T-cell (primary cell): ENCODE measurements at places on chromosomes 16 and 17. TPM values are rescaled to one million over a fixed set of nuclear protein-coding genes. Genes with fewer than 3 reads are reported as not detected.
A peak's percentile ranks its signal among the peaks of the same experiment; 100 is the strongest.

Gene MC1R
- total RNA-seq: 13.7 TPM

Gene FTO
- total RNA-seq: 44.7 TPM

GRCh38 chr16:22646948-22647556 lies 136.4 kb downstream of the NPIPB5 start:
- H3K36me3 ChIP-seq: no peaks in the 10 kb centered on the region
- no peak for DNase-seq
- peaks cover 19% of the 10 kb centered on the region for H3K27me3 ChIP-seq
- no peak overlapping the region for H3K4me3 ChIP-seq
- no peak overlapping the region for H3K27ac ChIP-seq

- DNase-seq: no peak
- no peaks in the 10 kb centered on the region for H3K27me3 ChIP-seq
- no peaks in the 10 kb centered on the region for H3K36me3 ChIP-seq
- H3K4me3 ChIP-seq: no peak overlapping the region
- H3K27ac ChIP-seq: no peak overlapping the region
These were observed 95.0 kb downstream of the RPTOR start for GRCh38 chr17:80639658-80640057.

- peaks cover 52% of the 10 kb centered on the region for H3K36me3 ChIP-seq
- no peak for DNase-seq
- no peaks in the 10 kb centered on the region for H3K27me3 ChIP-seq
- H3K4me1 ChIP-seq: peaks cover 44% of the 10 kb centered on the region
These were observed 6.3 kb downstream of the ACSF3 start for GRCh38 chr16:89099905-89100304.

Gene AOC2
- total RNA-seq: 3.7 TPM

DNA sequence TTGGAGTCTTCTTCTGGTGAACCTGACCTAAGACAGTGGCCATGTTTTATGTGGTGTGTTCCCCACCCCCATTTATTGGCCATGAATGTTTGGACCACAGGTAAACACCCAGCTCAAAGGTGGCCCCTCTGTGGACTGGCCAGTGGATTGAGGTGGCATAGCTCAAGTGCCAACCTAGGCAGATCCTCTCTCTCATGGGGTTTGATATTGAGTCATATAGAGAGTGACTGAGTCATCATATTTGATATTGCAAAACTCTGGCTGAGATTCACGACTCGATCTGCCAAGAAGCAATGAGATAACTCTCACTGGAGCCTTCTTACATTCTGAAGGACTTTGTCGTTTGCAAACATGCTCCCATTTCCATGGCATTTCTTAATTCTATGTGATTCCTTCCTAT lies 10.5 kb upstream of the TEKT3 start:
- no peak for DNase-seq
- no peaks in the 10 kb centered on the region for H3K36me3 ChIP-seq
- no peak overlapping the region for H3K27ac ChIP-seq
- H3K27me3 ChIP-seq: no peaks in the 10 kb centered on the region
- H3K4me1 ChIP-seq: no peaks in the 10 kb centered on the region

GRCh38 chr17:48219617-48220016 lies 112.1 kb downstream of the SNX11 start:
- DNase-seq: no peak
- no peak overlapping the region for H3K4me3 ChIP-seq
- H3K27me3 ChIP-seq: no peaks in the 10 kb centered on the region
- H3K27ac ChIP-seq: no peak overlapping the region

GRCh38 chr16:83906683-83907082 lies 7.8 kb downstream of the MLYCD start:
- H3K4me3 ChIP-seq: no peak overlapping the region
- H3K27ac ChIP-seq: no peak overlapping the region
- no peaks in the 10 kb centered on the region for H3K27me3 ChIP-seq
- no peaks in the 10 kb centered on the region for H3K4me1 ChIP-seq
- DNase-seq: no peak

Gene USP43
- total RNA-seq: 0.35 TPM

GRCh38 chr17:56779898-56780777 lies 53.6 kb downstream of the C17orf67 start:
- H3K27ac ChIP-seq: peak overlapping the region; percentile 75
- no peaks in the 10 kb centered on the region for H3K27me3 ChIP-seq
- H3K4me1 ChIP-seq: peaks cover 16% of the 10 kb centered on the region
- H3K36me3 ChIP-seq: no peaks in the 10 kb centered on the region

- H3K27ac ChIP-seq: no peak overlapping the region
- DNase-seq: no peak
- H3K27me3 ChIP-seq: no peaks in the 10 kb centered on the region
- no peak overlapping the region for H3K4me3 ChIP-seq
These were observed 26.0 kb downstream of the ERCC4 start for GRCh38 chr16:13945744-13946485.

Gene GINS3
- total RNA-seq: 1.3 TPM

Gene FLYWCH2
- 30.1 TPM for total RNA-seq

Gene CACNA1H
- 4.8 TPM for total RNA-seq

DNA sequence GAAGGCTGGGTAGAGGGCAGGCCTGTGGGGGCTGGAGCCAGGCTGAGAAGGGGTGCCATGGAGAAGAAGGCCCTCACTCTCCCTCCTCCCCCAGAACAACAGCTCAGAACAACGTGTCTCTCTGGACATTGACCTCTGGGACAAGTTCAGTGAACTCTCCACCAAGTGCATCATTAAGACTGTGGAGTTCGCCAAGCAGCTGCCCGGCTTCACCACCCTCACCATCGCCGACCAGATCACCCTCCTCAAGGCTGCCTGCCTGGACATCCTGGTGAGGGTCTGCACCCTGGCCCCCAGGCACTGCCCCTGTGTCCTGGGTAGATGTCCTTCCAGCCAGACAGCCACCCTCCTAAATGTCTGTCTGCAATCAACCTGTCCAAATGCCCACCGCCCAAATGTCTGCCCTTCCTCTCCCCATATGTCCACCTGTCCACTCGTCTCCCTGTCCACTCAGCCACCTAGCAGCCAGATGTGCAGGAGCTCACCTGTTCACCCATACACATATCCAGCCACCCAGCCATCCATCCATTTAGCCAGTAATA lies 12.2 kb downstream of the GJD3 start:
- no peak overlapping the region for H3K4me3 ChIP-seq
- peaks cover 29% of the 10 kb centered on the region for H3K36me3 ChIP-seq
- peaks cover 39% of the 10 kb centered on the region for H3K4me1 ChIP-seq

Gene ITGB4
- 1.5 TPM for total RNA-seq

DNA sequence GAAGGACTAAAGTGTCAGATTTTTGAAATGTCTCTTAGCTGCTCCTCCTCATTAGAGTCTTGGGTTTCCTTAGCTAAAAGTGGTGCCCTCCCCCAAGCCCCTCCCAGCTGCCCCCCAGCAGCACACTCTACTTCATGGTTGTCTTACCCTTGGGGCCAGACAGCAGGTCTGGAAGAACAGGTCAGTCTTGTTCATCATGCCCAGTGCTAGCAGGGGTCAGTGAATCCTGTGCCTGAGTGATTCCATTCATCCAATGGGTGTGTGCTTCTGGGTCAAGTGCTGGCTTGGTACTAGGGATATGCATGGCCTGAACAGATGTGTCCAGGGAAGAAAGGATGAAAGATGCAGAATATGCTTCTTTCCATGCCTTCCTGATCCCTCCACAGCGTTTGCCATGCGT lies 93.2 kb downstream of the GNAO1 start:
- H3K4me1 ChIP-seq: peaks cover 12% of the 10 kb centered on the region
- H3K27me3 ChIP-seq: no peaks in the 10 kb centered on the region
- H3K4me3 ChIP-seq: no peak overlapping the region
- H3K36me3 ChIP-seq: no peaks in the 10 kb centered on the region
- no peak for DNase-seq
- H3K27ac ChIP-seq: no peak overlapping the region

GRCh38 chr17:80953471-80954315 lies 37.9 kb upstream of the CHMP6 start:
- peaks cover 21% of the 10 kb centered on the region for H3K36me3 ChIP-seq
- H3K4me3 ChIP-seq: no peak overlapping the region
- H3K4me1 ChIP-seq: peaks cover 13% of the 10 kb centered on the region

DNA sequence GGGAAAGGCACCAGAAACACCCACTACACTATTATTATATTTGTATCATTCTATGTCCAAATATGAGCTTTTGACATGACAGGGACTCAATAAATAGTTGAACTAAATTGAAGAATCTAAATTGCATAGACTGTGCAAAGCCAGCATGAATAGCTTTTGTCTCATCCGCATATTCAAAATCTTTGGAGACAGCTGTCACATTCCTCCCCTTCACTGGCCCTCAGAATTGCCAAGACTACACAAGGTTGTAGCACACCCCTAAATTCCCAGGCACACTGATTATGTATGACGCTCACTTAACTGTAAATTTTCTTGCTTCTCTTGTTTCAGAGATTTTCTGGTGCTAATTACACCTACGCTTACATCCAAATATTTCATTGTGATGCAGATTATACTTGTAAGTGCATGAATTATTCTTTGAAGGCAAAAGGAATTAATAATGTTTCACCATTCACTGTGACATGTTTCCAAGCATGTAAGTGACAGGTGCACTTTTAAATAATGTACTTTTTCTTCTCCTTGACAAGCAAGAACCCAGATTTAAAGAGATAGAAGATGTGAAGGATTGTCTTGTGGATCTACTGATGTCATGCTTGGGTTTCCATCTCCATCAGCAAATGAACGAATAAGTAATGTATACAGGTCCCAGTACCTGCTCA lies 47.5 kb downstream of the CA10 start:
- no peaks in the 10 kb centered on the region for H3K4me1 ChIP-seq
- no peaks in the 10 kb centered on the region for H3K27me3 ChIP-seq
- H3K27ac ChIP-seq: no peak overlapping the region

DNA sequence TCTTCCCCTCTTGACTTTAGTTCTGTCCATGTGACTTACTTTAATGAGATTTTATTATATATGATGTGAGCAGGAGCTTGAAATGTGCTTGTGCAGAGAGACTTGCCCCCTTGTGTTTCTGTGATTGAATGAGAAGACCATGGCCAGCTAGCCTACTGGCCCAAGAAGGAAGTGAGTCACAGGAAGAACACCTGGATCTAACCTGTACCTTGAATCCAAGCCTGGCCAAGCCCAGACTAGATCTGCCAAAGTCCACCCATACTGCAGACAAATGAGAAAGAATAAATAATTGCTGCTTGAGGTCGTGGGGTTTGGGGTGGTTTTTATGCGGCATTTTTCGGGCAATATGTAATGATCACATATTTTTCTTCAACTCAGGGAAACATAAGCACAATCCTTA lies 9.6 kb downstream of the ABCA10 start:
- no peak overlapping the region for H3K27ac ChIP-seq
- H3K4me1 ChIP-seq: peaks cover 15% of the 10 kb centered on the region
- DNase-seq: no peak
- H3K4me3 ChIP-seq: no peak overlapping the region
- no peaks in the 10 kb centered on the region for H3K27me3 ChIP-seq

DNA sequence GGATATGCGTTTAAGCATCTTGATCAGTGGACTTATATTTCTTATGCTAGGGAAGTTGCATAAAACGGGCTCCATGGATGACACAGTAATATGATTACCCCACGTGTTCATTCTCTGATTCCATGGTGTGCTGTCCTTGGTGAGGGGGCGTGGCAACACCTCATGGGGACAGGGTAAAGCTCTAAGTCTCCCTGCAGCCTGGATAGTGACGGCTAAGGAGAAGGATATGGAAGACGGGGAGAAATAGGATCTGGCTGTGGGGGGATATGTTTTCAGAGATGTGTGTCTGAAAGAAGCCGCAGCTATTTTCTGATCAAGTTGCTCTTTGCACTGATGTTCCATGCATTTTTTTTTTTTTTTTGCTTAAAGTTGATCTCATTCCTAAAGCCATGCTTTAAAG lies 84.3 kb downstream of the MARCHF10 start:
- H3K4me1 ChIP-seq: peaks cover 21% of the 10 kb centered on the region
- no peaks in the 10 kb centered on the region for H3K36me3 ChIP-seq
- H3K27ac ChIP-seq: peak overlapping the region; percentile 86

- DNase-seq: no peak
- H3K4me1 ChIP-seq: no peaks in the 10 kb centered on the region
- H3K4me3 ChIP-seq: no peak overlapping the region
- H3K27me3 ChIP-seq: no peaks in the 10 kb centered on the region
These were observed 173.8 kb downstream of the C16orf78 start for GRCh38 chr16:49547448-49547847.

GRCh38 chr16:89190150-89190958 lies 10.0 kb downstream of the SLC22A31 start:
- H3K4me3 ChIP-seq: no peak overlapping the region
- no peaks in the 10 kb centered on the region for H3K36me3 ChIP-seq
- no peaks in the 10 kb centered on the region for H3K4me1 ChIP-seq
- DNase-seq: no peak
- no peak overlapping the region for H3K27ac ChIP-seq

DNA sequence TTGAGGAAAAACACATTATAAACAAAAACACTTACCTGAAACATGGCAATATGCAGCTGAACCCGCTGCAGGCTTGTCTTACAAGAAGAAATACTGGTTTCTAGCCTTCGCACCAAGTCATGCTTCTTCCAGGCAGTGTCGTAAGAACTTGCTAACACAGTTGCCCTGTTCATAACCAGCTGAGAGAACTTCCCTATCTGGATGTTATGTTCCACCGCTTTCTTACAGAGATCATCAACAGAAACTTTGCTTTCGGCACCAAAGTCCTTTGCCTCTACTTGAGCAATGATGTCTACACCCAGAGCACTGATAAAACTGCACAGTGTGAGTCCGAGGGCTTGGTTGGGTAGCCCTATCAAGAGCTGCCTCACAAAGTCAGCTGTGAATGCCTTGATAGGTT lies 27.9 kb upstream of the ARL6IP1 start:
- H3K27me3 ChIP-seq: no peaks in the 10 kb centered on the region
- no peak overlapping the region for H3K27ac ChIP-seq
- DNase-seq: no peak
- no peaks in the 10 kb centered on the region for H3K4me1 ChIP-seq

GRCh38 chr16:12728469-12728868 lies 75.2 kb downstream of the CPPED1 start:
- H3K27ac ChIP-seq: no peak overlapping the region
- no peak overlapping the region for H3K4me3 ChIP-seq
- H3K36me3 ChIP-seq: no peaks in the 10 kb centered on the region
- no peak for DNase-seq

DNA sequence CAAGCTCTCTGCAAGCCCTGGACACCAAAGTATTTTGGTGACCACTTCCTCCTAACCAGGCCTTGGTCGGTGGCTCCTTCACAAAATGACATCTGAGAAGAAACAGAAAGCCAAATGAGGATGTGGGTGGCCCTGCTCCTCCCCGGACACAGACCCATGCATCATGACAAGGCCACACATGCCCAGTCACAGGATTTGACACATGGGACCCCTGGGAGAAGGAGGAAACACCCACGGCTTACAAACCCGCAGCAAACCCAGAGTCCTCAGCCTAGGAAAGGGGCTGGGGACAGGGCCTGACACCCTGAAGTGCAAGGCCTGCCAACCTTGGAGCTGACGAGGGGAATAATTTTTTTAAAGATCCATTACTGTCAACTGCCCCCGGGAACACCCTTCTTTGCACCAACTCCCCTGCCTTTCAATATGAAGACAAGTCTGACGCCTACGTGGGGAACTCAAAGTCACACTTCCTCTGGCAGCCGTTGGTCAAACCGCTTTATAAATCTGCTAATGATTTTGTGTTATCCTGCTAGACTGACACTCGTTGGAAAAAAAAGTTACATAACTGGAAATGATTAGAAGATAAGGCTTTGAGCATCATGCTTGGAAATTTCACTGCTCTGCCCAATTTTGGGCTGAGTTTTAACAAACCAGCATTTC lies 41.3 kb downstream of the GAS7 start:
- H3K4me1 ChIP-seq: no peaks in the 10 kb centered on the region
- peak; percentile 28 for DNase-seq
- no peaks in the 10 kb centered on the region for H3K36me3 ChIP-seq
- no peaks in the 10 kb centered on the region for H3K27me3 ChIP-seq
- peak overlapping the region; percentile 4 for H3K27ac ChIP-seq

GRCh38 chr17:44782326-44782850 lies 23.6 kb downstream of the ADAM11 start:
- H3K4me1 ChIP-seq: peaks cover 12% of the 10 kb centered on the region
- no peak for DNase-seq
- H3K4me3 ChIP-seq: no peak overlapping the region
- H3K27me3 ChIP-seq: no peaks in the 10 kb centered on the region

Gene GNGT2
- 4.9 TPM for total RNA-seq
